ENCODE measurements at places on chromosomes 7 and 10.
A peak's percentile ranks its signal among the peaks of the same experiment; 100 is the strongest.

GRCh38 chr7:148524479-148525224, 65.9 kb upstream of the C7orf33 start:
- no peak for DNase-seq

- DNase-seq: no peak
These were observed 178.0 kb upstream of the GLI3 start for GRCh38 chr7:42414941-42415505.

DNA sequence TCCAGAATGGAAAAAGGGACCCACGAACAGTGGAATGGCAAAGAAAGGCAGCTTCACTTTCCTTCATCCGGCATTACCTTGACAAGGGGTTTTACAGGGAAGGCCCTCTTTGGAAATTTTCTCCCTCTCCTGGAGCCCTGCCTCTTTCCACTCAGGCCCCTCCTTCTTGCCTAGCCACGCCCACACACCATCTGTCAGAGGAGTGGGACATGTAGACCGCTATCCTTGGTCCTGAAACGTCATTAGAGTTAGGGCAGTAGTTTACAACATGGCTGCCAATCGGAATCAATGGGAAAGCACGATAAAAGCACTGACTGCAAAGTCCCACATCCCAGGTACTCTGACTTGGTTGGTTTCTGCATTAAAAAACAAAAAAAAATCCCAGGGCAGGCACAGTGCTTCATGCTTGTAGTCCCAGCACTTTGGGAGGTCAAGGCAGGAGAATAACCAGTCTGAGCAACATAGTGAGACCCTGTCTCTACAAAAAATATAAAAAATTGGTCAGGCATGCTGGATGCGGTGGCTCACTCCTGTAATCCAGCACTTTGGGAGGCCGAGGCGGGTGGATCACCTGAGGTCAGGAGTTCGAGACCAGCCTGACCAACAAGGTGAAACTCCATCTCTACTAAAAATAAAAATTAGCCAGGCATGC, 96.4 kb downstream of the MARCHF5 start:
- DNase-seq: peak; percentile 73

- DNase-seq: peak; percentile 58
These were observed 663 bp downstream of the VPS37D start for GRCh38 chr7:73668103-73668885.

DNA sequence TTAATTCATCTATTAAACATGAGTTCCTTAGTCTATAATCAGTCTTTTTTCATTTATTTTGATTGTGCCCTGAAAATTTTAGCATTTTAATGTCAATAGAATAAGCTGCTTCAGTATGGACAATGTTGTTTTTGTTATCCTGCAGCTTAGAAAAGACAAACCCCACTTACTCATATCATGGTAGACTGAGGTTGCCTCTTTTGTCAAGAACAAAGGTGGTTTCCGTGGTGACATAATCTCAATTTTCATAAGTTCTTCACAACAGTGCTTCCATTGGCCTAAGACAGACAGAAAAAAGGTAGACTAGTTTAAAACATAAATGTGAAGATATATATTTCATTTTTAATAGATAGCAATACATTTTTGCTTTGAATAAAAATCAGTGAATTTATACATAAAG, 69.1 kb downstream of the RTKN2 start:
- DNase-seq: no peak

DNA sequence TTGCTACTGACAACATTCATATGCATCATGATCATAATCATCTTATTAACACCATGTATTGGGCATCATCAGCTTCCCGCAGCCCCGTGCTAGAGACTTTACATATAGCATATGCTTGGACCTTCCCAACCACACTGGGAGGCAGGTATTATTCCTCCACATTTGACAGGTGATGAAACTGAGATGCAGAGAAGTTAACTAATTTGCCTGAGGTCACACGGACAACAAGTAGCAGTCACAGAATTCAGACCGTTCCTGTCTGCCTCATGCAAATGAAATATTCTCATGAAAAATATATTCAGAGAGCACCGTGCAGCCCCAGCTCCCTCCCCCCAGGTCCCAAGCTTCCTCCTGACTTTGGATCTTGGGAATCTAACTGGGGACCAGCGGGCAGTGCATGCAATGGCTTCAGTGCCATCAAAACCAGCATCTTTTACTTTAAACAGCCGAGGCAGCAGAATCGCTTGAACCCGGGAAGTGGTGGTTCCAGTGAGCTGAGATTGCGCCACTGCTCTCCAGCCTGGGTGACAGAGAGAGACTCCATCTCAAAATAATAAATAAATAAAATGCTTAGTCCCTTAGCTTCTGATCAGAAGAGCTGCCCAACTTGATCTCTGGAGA, 112.2 kb upstream of the GPR26 start:
- no peak for DNase-seq

DNA sequence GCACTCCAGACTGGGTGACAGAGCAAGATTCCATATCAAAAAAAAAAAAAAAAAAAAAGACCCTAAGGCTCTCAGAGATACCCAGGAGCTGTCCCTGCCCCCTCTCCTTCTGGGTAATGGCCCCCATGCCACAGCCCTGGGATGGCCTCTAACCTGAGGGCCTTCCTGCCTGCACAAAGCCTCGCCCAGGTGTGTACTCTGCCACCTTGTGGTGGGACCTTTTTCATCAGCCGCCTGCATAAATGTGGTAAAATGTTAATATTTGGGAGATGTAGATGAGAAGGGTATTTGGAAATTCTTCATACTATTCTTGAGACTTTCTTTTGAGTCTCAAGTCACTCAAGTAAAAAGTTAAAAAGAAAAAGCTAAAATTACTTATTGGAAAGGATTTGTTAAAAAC, 46.3 kb upstream of the RNF216 start:
- no peak for DNase-seq
